ENCODE measurements at places on chromosomes 6 and 20.

GRCh38 chr6:140252099-140252498 is 877.7 kb upstream of the CITED2 start:
- DNase-seq = no peak

DNA sequence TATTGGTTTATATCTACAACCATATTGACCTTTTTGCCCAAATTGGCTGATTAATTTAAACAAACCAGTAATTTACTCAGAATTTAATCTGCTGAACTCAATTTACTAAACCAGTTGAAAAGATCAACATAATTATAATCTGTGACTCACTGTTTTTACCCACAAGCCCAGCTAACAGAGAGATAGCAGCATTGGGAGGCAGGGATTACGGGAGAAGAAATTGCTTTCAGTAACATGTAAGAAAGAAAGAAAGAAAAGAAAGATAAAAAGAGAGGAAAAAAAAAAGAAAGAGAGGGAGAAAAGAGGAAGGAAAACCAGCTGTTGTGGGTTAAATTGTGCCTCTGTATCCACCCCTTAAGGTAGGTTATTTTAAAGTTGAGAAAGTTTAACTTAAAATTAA is 13.3 kb upstream of the RHAG start:
- DNase-seq = no peak

DNA sequence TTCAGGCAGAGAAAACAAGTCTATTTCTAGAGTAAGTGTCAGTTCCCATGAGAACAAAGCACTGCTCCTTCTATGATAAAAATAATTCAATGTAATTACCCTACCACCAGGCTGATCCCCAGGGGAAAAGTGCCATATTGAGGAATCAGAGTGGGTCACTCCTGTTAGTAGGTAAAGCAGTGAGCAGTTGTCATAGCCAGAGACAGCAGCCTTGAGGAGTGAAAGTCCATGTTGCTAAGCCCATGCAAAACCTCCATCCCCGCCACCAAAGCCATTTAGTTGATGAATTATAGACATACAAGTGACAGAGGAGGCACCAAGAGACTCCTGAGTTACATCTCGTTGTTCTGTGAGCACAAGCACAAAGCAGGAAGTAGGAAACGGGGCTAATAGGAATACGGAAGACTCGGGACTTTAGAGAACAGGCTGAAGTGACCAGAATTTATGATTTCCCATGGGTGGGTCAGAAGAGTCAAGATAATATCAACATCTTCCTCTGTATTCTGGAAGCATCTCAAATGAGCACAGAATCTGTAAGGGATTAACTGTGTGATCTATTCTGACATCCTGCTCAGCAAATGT is 197.9 kb downstream of the MAFB start:
- no peak for DNase-seq

DNA sequence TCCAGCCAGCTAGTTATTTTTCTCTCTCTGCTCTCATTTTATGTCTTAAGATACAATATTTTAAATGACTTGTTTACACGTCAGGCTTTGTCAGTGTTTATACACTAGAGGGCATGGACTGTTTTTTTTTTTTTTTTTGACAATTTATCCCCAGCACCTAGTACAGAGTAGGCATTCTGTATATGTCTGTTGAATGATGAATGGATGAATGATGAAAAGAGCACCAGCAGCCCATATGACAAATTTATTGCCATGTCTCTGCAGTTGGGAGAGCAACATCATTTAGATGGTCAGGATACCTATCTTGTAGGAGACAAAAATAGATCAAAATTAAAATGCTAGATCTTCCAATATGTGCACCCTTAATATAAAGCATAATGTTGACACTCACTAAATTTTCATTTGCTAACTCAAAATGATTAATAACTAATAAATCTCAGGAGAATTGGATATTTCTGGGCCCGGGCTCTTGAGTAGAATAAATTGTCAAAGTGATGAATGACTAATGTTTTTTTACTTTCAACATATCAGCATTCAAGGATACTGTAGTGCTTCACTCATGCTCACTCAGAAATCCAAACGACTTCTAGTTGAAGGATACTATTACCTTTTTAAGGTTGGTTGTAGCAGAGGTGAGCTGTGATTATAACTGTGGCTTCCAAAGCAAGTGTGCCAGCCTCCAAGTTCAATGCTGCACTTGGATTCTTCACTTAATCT is 200.0 kb downstream of the PHACTR1 start:
- no peak for DNase-seq

DNA sequence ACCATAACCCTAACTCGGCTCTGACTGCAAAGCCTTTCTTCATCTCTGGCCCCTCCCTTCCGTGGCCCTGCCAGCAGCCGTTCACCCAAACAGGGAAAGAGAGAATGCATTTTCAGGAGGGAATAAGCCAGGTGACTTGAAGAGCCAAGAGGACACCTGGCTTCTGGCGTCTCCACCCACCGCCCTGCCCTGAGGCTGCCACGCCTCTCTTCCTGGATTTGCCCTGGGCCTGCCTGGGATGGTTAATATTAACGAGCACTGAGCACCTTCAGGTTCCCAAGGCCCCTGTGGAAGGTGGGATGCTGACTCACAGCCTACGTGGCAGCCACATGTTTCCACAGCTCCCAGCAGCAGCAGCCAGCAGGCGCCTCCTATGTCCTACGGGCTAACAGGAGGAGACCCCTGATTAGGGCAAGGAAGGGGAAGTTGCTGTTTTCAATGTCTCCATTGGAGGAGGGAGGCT is 138.0 kb upstream of the RREB1 start:
- no peak for DNase-seq

DNA sequence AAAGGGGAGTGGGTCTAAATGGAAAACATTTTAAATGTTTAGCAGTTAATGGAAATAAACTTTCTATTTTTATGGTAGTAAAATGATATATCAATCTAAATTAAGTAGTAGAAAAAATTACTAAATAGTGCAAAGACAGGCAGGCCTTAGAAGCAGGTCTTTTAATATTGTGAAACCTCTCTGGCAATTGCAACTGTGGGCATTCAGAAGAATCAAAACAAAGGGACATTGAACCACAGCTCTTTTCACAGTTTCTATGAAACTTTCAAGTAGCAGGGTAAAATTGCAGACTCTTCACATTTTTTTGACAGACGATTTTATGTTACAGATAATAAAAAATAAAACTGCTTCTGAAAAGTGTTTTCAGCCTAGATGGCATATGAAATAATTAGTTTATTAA is 533.7 kb downstream of the BCKDHB start:
- no peak for DNase-seq

DNA sequence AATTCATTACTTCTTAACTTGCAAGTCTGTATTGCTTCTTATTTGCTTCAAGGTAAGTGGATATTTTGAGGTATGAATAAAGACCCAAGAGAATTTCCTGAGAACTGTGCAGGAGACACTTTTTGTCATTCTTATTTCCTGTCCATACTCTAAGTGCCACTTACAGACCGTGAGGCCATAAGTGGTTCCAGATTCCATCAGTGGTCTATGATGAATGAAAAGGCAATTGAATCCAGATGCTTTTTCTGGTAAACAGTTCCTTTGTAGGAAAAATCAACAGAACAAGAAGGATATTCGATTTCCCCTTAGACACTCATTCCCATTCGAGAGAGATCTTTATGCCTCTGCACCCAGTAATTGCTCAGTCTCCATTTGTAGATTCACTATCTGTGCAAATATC is 58.3 kb upstream of the PDE10A start:
- DNase-seq = no peak

DNA sequence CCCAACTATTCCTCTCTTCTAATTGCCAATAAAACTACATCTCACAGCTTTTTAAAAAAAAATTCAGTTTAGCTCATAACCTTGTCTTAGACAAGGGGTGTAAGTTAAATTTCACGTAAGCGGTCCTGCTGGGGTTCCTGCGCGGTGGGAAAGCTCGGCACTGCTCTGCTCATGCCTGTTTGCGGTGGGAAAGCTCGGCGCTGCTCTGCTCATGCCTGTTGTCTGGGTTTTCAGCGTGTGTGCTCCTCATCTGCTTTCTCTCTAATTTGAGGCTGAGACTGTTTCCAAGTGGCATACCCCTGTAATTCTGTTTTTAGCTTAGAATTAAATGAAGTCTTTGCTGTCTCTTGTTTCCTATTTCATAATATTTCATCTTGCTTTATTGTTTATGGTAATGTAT is 18.6 kb downstream of the ARID1B start:
- no peak for DNase-seq

GRCh38 chr6:145705561-145705960 is 29.8 kb downstream of the EPM2A start:
- no peak for DNase-seq

GRCh38 chr6:152423216-152424103 is 213.7 kb downstream of the SYNE1 start:
- DNase-seq = no peak

DNA sequence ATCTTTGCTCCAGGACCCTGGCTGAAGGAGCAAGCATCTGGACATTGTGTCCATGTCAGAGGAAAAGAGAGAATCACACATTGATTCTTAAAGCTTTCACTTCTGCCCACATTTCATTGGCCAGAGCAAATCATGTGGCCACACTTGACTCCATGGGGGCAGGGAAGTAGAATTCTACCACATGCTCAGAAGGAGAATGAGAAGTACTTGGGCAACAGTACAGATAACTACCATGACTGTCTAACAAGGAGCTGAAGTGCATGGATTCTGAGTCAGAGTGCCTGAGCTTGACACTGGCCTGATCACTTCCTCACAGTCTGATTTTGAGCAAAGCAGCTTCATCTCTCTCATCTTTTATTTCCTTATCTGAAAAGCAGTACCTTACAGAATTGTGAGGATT is 38.6 kb downstream of the GHRH start:
- no peak for DNase-seq

- DNase-seq = no peak
These were observed 253.8 kb downstream of the LY86 start for GRCh38 chr6:6842291-6842690.

GRCh38 chr6:11139051-11139960 is 27.8 kb upstream of the ERVFRD-1 start:
- DNase-seq = no peak

GRCh38 chr6:35086282-35086632 is 54.9 kb downstream of the TCP11 start:
- no peak for DNase-seq

DNA sequence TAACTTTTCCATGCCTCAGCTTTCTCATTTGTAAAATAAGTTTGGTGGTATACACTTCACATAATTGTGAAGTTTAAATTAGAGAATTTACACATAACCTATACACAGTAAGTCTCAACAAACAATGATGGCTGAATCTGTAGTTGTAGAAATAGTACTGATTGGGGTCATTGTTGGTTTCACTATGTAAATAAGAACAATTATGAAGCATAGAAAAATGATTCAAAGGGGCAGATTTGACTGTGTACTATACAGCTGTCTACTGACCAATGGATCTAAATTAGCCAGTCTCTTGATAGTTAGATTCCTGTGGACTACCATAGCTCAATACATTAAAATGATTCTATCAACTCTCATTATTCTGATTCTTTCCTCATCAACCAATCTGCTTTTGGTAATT is 181.1 kb upstream of the STXBP5 start:
- DNase-seq = no peak

DNA sequence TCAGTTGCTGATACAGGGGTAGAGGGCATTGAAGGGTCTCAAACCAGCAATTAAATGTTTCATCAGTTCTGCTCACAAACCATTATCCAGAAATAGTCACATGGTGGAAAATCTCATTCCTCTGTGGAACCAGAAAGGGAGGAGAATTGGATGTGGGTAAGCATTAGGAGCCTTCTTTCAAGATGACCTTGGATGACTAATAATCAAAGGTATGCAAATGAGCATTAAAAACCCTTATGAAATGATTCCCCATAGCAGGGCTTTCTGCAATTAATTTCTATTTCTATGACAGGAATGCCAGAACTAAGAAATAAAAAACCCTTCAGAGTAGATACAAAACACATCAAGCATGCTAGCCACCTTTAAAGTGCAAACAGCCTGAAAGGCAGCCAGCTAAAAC is 37.4 kb upstream of the HCRTR2 start:
- no peak for DNase-seq

DNA sequence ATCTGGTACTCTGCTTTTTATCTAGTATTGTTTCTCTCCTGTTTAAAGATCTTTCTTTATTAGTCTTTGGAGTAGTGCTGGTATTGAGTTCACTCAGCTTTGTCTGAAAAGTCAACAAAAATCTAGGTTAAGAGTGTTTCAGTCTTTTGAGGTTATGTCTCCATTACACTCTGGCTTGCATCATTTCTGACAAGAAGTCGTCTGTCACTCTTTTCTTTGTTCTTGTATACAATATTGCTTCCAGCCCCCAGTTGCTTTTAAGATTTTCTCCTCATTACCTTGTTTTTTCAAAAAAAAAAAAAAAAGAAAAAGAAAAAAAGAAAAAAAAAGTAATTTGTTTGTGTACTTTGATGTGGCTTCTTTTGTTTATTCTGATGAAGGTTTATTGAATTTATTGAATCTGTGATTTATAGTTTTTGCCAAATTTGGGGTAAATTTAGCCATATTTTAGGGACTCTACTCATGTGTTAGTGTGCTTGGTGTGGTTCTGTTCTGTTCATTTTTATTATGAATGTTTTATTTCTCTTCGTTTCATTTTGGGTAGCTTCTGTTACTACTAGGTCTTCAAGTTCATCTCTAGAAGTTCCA is 408.9 kb downstream of the CDKAL1 start:
- DNase-seq = no peak

- DNase-seq = no peak
These were observed 119.9 kb upstream of the PRND start for GRCh38 chr20:4601630-4602296.

DNA sequence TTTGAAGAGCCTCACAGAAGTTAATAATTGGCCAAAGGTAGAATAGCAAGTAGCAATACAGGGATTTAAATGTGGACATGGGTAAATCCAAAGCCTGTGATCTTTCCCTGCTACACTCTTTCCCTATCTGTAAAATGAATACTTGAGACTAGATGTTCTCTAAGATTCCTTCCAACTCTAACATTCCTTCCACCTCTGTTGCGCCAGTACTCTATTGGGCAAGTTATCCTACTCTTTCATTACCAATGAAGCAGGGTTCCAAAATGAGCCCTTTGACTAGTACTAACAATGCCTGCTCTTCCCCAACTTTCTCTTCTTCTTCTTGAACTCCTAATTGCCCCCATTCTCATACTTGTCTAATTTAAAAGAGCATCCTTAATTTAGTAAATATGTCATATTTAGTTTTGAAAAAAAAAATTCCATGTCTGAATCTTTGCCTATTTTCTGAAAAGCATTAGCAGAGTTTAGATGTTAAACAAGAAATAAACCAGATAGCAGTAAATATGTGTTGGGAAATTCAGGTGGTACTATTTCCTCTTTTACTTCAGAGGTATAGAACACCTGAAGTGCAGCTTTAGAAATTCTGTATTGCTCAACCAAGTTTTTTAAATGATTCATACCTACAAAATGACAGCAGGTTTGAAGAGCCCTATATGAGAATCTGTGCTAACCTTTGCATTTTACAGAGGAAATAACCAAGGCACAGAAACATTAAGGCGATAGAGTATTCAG is 35.1 kb upstream of the RSPO3 start:
- no peak for DNase-seq

DNA sequence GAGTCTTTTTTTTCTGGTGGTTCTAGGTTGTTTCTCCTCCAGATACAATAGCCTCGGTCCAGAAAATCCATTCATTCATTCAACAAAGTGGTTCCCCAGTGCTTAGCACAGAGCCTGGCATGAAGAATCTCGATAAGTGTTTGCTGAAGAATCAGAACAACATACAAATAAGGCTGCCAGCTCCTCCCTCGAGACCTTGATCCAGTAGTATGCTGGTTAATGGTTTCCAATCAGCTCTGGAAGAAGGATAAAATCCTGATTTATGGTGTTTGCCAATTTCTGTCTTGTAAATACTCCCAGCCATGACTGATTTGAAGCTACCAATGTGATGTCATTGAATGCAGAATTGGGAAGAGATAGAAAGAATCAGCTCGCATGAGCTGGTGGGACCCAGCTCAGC is 3.3 kb downstream of the HSPA12B start:
- no peak for DNase-seq

GRCh38 chr20:41649489-41649888 is 31.3 kb upstream of the CHD6 start:
- DNase-seq = no peak
